ENCODE measurements at places on chromosomes 4 and X. TPM values are rescaled to one million over a fixed set of nuclear protein-coding genes. Genes with fewer than 3 reads are reported as not detected.

Gene HOPX
- 5.9 TPM for total RNA-seq

Gene USP17L27
- total RNA-seq = not detected

Gene MTMR8
- total RNA-seq = 2.3 TPM

Gene TLL1
- total RNA-seq = not detected

Gene HPSE
- 2.1 TPM for total RNA-seq

Gene SPANXB1
- not detected for total RNA-seq

Gene RNF175
- 1.4 TPM for total RNA-seq

DNA sequence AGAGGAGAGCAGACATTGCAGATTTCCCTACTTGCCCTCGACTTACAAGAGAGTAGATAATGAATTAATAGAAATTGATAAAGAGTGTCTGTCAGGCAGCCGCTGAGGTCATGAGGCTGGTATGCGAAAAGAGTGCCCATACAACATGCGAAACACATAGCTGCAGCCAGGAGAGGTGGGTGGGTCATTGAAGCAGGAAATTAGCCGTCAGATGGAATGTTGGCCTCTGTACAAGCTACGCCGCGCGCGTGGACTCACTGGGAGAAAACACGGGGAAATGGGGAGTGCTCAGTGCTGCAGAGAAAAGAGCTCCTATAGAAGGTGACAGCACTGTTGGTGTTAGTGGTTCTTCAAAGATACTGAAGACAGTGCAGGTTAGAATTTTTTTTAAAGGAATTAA is 125.1 kb downstream of the RAPGEF2 start:
- H3K4me1 ChIP-seq = no peaks in the 10 kb centered on the region
- H3K4me3 ChIP-seq = no peak overlapping the region
- H3K27me3 ChIP-seq = no peaks in the 10 kb centered on the region
- no peaks in the 10 kb centered on the region for H3K36me3 ChIP-seq
- DNase-seq = no peak

DNA sequence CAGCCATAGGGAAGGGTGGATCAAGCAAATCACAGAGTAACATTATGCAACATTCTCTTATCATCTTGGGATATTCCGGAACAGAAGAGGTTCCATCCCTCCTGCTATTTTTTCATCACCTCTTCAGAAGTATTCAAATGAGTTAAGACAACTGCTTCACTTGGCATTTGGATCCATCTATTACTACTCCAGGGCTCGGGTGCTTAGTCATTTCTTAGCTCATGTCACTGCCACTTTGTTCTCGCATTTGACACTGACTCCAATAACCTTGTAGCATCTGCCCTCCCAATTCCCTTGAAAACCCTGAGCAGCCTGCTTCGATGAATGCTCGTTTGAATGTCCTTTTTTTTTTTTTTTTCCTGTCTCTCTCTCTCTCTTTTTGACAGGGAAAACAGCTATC is 114.9 kb downstream of the PPARGC1A start:
- DNase-seq = no peak
- H3K36me3 ChIP-seq = no peaks in the 10 kb centered on the region
- H3K4me3 ChIP-seq = no peak overlapping the region
- no peaks in the 10 kb centered on the region for H3K4me1 ChIP-seq

DNA sequence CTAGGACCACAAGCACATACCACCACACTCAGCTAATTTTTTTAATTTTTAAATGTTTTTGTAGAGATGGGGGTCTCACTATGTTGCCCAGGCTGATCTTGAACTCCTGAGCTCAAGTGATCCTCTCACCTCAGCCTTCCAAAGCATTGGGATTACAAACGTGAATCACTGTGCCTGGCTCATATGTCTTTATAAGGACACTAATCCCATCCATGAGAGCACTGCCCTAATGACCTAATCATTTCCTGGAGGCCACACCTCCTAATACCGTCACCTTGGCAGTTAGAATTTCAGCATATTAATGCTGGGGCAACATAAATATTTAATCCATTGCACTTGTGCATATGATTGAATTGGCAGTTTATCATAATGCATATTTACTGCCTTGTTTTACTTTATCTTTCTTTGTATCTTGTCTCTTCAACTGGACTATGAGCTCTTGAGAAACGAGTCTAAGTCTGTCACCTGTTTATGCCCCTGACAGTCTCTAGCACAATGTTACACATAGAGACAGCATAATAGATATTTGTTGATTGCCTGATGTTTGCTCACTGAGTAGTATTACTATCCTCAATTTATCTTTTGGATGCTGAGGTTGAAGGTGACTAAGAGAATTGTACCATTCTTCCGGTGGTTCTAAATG is 172.0 kb downstream of the AASDH start:
- no peak overlapping the region for H3K27ac ChIP-seq
- no peaks in the 10 kb centered on the region for H3K36me3 ChIP-seq
- no peak for DNase-seq
- no peaks in the 10 kb centered on the region for H3K4me1 ChIP-seq
- no peaks in the 10 kb centered on the region for H3K27me3 ChIP-seq

GRCh38 chrX:68462197-68462596 is 28.9 kb upstream of the OPHN1 start:
- H3K27ac ChIP-seq = no peak overlapping the region
- no peak overlapping the region for H3K4me3 ChIP-seq
- H3K36me3 ChIP-seq = no peaks in the 10 kb centered on the region
- no peaks in the 10 kb centered on the region for H3K27me3 ChIP-seq
- no peaks in the 10 kb centered on the region for H3K4me1 ChIP-seq
- DNase-seq = no peak

DNA sequence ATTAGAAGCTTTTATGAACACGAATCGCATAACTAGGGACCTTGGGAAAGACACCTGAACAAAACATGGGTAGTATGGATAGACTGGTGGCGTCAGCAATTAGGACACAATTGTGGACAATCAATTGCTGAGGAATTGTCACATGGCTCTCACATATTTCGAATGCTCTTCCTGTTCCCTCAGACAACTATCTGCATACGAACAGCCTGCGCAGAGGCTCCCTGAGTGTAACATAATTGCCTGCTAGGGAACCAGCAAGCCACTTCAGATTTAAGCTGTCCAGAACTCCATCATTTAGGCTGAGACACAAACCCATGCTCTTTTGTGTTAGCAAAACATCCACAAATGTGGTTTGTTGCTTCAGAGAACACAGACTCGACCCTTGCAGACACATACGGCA is 160.8 kb downstream of the MGST2 start:
- H3K4me3 ChIP-seq = no peak overlapping the region
- H3K27ac ChIP-seq = no peak overlapping the region
- H3K4me1 ChIP-seq = no peaks in the 10 kb centered on the region

GRCh38 chr4:155510771-155511170 is 134.0 kb upstream of the MAP9 start:
- H3K4me3 ChIP-seq = no peak overlapping the region
- no peak overlapping the region for H3K27ac ChIP-seq
- H3K27me3 ChIP-seq = no peaks in the 10 kb centered on the region
- no peak for DNase-seq
- no peaks in the 10 kb centered on the region for H3K36me3 ChIP-seq

DNA sequence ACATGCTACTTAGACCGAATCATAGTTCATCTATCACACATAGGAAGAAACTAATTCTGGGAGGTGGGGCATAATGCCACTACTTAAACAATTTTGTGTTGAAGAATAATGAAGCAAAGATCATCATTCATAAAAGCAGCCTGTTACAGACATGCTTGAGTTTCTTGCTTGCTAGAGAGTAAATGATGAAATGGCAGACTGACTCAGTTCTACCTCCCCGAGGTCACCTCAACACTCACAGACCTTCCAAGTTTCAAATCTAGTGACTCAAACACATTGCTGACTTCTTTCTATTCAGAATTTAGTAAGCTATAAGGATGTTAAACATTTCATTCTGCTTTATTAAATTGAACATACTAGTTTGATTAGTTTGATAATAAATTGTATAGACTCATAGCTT is 636.5 kb upstream of the FRG1 start:
- no peaks in the 10 kb centered on the region for H3K4me1 ChIP-seq
- H3K27ac ChIP-seq = no peak overlapping the region
- no peaks in the 10 kb centered on the region for H3K27me3 ChIP-seq
- no peaks in the 10 kb centered on the region for H3K36me3 ChIP-seq

- H3K4me3 ChIP-seq = no peak overlapping the region
- no peaks in the 10 kb centered on the region for H3K27me3 ChIP-seq
- no peaks in the 10 kb centered on the region for H3K36me3 ChIP-seq
- peaks cover 8% of the 10 kb centered on the region for H3K4me1 ChIP-seq
- DNase-seq = no peak
- no peak overlapping the region for H3K27ac ChIP-seq
Measured at GRCh38 chr4:152041295-152041694, 280.5 kb upstream of the GATB start.

- H3K36me3 ChIP-seq = no peaks in the 10 kb centered on the region
- H3K4me1 ChIP-seq = no peaks in the 10 kb centered on the region
- no peaks in the 10 kb centered on the region for H3K27me3 ChIP-seq
- H3K4me3 ChIP-seq = no peak overlapping the region
Measured at GRCh38 chr4:8329560-8329858, 60.0 kb downstream of the HTRA3 start.

- H3K36me3 ChIP-seq = no peaks in the 10 kb centered on the region
- H3K27ac ChIP-seq = no peak overlapping the region
- no peak overlapping the region for H3K4me3 ChIP-seq
- no peaks in the 10 kb centered on the region for H3K27me3 ChIP-seq
Measured at GRCh38 chr4:151420250-151420807, 11.4 kb downstream of the FHIP1A start.

- H3K4me1 ChIP-seq = peaks cover 34% of the 10 kb centered on the region
- H3K36me3 ChIP-seq = no peaks in the 10 kb centered on the region
- H3K4me3 ChIP-seq = peak overlapping the region; percentile 59
- peaks cover 72% of the 10 kb centered on the region for H3K27me3 ChIP-seq
- no peak for DNase-seq
Measured at GRCh38 chr4:125313989-125314667, 627 bp upstream of the FAT4 start.

- DNase-seq = no peak
- peaks cover 19% of the 10 kb centered on the region for H3K4me1 ChIP-seq
- no peak overlapping the region for H3K27ac ChIP-seq
- H3K27me3 ChIP-seq = peaks cover 12% of the 10 kb centered on the region
- no peak overlapping the region for H3K4me3 ChIP-seq
- H3K36me3 ChIP-seq = no peaks in the 10 kb centered on the region
Measured at GRCh38 chr4:101421386-101421785, 74.1 kb upstream of the PPP3CA start.

DNA sequence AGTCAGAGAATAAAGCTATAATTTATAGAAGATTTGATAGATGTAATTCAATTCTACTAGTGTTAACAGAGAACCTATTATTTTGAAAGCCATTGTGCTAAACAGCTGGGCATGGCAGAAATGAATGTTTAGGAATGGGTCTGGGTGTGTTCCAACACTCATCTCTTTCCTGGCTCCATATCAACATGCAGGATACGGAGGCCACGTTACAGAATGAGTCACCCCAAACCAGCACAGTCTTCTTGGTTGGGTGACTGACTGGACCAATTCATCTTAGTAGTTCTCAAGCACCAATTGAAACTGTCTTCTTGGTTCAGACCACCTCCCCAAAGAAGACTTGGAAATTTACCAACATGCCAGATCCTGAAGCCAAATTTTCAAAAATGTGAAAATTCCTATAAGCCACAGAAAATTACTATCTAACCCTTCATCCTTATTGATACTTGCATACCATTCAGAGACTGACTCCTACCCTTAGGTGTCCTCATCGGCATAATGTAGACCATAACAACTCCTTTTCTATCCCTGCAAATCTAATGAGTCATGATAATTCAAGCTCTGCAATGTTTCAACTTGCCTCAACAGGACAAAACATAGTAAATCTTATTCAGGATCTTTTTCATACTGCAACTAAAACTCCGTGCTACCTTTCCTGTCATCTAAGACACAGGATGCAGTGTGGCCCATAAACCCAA is 52.0 kb upstream of the ATOH1 start:
- no peak overlapping the region for H3K4me3 ChIP-seq
- DNase-seq = no peak
- H3K27ac ChIP-seq = no peak overlapping the region
- no peaks in the 10 kb centered on the region for H3K36me3 ChIP-seq
- H3K27me3 ChIP-seq = no peaks in the 10 kb centered on the region

- no peak overlapping the region for H3K27ac ChIP-seq
- no peaks in the 10 kb centered on the region for H3K36me3 ChIP-seq
- no peaks in the 10 kb centered on the region for H3K27me3 ChIP-seq
- no peak for DNase-seq
Measured at GRCh38 chr4:80918004-80918403, 112.5 kb upstream of the BMP3 start.

DNA sequence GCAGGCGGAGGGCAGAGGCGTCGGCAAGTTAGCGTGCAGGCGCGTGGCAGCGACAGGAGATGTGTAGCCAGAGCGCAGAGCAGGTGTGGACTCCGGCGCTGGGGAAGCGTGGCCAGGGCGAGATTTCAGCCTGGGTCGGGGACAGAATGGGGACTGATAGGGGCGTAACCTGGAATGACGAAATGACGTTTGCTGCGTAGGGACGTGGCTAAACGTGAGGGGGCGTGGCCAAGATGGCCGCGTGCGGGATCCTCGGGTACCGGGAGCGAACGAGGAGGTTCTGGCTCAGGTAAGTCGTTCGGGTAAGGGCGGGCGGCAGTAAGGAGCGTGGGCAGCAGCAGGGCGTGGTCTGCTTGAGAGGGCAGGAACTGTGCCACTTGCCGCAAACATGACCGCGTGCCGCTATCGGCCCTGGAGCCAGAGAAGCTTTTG is 10.9 kb upstream of the CLTRN start:
- peak overlapping the region; percentile 90 for H3K4me3 ChIP-seq
- H3K27me3 ChIP-seq = no peaks in the 10 kb centered on the region
- peak overlapping the region; percentile 99 for H3K27ac ChIP-seq
- H3K4me1 ChIP-seq = peaks cover 21% of the 10 kb centered on the region
- DNase-seq = peak; percentile 91

GRCh38 chr4:100504086-100504874 is 13.5 kb downstream of the EMCN start:
- no peaks in the 10 kb centered on the region for H3K4me1 ChIP-seq
- H3K36me3 ChIP-seq = no peaks in the 10 kb centered on the region
- no peak overlapping the region for H3K4me3 ChIP-seq
- H3K27me3 ChIP-seq = no peaks in the 10 kb centered on the region
- no peak overlapping the region for H3K27ac ChIP-seq

DNA sequence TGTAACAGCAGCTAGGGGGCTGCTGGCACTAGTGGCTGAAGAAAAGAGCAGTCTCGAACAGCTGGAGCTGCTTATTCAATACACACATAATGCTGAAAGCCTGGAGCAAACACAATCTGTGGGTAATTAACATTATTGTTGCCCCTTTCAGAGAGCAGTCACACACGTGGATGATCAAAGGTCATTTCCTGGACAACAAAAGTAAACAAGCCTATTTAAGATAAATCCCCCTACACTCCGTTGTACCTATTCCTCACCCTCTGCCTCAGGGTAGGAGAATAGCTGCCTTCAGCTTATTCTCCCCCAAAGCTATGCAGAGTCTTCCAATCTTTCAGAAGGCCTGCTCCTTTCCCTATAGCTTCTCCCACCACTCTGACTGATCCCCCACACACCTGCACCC is 803.9 kb downstream of the C4orf33 start:
- no peak overlapping the region for H3K4me3 ChIP-seq
- H3K4me1 ChIP-seq = no peaks in the 10 kb centered on the region
- H3K27me3 ChIP-seq = no peaks in the 10 kb centered on the region
